Fibroblast of upper back skin (primary cell): ENCODE measurements at places on chromosomes 13 and 19.

- no peak for DNase-seq
These were observed 7.0 kb upstream of the RB1 start for GRCh38 chr13:48296528-48296927.

GRCh38 chr13:60369242-60369641, 27.8 kb upstream of the TDRD3 start:
- DNase-seq = no peak

DNA sequence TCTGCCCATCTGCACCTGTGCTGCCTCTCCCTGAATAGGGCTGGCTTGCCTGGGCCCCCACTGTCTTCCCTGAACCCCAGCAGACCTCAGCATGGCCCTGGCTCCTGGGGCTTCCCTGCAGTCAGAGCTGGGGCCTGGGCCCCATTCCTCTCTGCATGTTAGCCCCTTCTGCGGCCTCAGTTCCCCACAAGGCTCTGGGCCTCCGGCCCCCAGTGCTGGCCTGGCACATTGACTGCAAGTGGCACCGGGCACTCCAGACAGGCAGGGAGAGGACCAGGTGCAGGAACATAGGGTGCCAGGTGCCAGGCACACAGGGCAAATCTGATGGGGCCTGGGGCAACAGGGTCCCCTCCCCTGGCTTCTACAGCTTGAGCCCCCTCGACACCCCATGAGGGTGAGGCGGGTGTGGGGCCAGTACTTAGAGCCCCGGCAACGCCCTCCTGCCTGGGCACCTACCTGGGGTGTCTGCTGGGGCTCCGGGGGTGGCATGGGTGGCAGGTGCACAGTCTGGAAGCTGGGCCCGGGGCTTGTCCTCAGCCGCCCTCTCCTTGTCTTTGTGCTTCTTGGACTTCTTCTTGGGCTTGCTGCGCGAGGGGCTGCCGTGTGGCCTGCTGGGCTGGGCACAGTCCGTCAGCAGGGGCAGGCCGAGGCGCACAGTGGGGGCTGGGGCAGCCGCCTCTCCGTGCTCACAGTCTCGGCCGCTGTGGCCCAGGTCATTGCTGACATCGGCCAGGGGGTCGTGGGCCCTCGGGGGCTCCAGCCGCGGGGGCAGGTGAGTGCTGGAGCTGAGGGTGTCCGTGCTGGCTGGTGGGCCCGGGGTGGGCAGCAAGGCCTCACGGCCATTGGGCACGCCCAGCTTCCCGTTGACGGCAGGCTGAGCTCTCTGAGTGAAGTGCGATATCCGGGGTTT, 12.3 kb upstream of the ISYNA1 start:
- no peak for DNase-seq

GRCh38 chr13:46662690-46663089, 109.7 kb downstream of the LRCH1 start:
- no peak for DNase-seq

GRCh38 chr19:38211151-38211591, 12.9 kb downstream of the DPF1 start:
- no peak for DNase-seq
